ENCODE measurements at places on chromosomes 2 and 18. TPM values are rescaled to one million over a fixed set of nuclear protein-coding genes. Genes with fewer than 3 reads are reported as not detected.

- DNase-seq, result peak; percentile 27
These were observed 42.7 kb upstream of the ATP9B start for GRCh38 chr18:79026491-79026890.

The VWA3B gene
- total RNA-seq, result not detected

The GALNT13 gene
- total RNA-seq, result 0.19 TPM

DNA sequence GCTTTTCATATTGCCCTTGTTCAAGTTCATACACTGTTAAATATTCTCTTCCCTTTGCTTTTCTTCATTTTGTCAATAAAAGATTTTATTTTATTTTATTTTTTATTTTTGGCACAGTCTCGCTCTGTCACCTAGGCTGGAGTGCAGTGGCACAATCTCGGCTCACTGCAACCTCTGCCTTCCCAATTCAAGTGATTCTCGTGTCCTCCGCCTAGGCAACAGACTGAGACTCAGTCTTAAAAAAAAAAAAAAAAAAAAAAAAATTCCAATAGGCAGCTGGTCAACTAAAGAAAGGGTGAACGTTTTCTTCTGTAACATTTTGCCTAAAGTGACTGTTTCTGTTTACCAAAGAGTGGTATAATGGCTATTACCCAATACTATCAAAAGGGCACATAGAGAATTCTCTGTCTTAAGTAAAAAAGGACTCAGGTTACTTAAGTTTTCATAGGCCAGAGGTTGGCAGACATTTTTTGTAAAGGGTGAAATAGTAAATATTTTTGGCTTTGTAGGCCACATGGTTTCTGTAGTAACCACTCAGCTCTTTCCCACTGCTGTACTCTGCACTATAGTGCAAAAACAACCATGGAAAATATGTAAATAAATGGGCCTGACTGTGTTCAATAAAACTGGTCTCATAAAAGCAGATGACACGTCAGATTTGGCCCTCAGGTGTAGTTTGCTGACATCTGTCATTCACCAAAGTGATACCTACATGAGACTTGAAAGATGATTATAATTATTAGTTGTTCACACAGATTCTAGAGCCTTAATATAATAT lies 113.4 kb downstream of the MIB1 start:
- no peak for DNase-seq

DNA sequence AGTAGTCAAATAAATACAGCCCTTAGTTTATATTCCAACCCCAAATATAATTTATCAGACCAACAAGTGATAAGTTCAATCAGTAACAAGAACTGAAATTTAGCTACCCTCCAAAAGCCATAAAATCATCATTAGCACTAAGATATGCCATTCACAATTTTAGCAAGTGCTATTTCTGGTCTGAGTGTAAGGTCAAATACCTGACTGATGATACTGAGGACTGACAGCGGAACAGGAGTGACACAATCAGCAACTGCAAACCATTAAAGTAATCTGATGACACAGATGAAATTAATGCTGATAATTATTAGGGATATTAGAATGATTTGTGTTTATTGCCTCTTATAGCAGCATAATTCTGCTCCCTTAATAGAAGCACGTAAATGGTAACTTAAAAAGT lies 152.7 kb upstream of the SPHKAP start:
- no peak for DNase-seq

DNA sequence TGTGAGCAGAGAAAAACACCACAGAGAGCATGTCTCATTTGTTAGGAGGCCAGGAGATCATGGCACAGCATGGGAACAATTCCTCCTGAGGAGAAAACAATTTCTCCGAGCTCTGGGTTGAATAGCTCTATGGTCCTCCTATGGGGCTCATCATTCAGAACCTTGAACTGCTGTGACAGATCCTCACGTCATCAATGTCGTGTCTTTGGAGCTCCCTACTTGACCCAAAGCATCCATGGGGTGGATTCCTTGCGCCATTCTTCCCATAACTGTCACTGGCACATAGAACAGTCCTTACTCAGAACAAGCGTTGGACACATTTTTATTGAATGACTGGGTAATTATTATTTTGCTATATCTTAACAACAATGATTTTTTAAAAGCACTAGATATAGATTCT lies 15.8 kb upstream of the TCF4 start:
- no peak for DNase-seq

GRCh38 chr2:229348128-229348527 lies 77.0 kb upstream of the PID1 start:
- DNase-seq, result no peak

GRCh38 chr2:190649035-190649797 lies at the start of gene NAB1:
Gene NAB1, plus strand, starts transcription at chr2:190649083. Its CDS starts 10,094 bp downstream, at chr2:190659177.
- peak; percentile 91 for DNase-seq

The NEURL3 gene
- 1.2 TPM for total RNA-seq

The SGPP2 gene
- 23.0 TPM for total RNA-seq

GRCh38 chr18:11147962-11148679 lies 1.2 kb downstream of the PIEZO2 start:
- no peak for DNase-seq

- no peak for DNase-seq
These were observed 14.2 kb upstream of the TRAF3IP1 start for GRCh38 chr2:238305965-238306671.

The OXER1 gene
- total RNA-seq, result 0.19 TPM

The SCN2A gene
- total RNA-seq, result not detected

The SERPINB5 gene
- not detected for total RNA-seq

DNA sequence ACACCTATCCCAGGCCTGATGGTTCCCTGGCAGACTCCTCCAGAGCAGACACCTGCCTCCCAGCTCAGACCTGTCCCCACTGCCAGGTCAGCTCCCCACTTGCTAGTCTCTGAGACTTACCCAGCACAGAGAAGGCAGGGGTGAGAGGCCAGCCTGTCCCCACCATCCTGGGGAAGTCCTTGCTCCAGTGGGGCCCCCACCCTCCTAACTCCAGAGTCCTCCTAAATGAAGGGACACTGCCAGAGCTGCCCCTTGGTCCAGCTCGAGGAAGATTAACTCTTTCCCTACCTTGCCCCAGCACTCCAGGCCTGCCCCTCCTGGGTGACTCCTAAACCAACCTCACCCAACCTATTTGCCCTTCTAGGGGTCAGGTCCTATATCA lies 30.4 kb upstream of the TNS1 start:
- DNase-seq, result no peak

DNA sequence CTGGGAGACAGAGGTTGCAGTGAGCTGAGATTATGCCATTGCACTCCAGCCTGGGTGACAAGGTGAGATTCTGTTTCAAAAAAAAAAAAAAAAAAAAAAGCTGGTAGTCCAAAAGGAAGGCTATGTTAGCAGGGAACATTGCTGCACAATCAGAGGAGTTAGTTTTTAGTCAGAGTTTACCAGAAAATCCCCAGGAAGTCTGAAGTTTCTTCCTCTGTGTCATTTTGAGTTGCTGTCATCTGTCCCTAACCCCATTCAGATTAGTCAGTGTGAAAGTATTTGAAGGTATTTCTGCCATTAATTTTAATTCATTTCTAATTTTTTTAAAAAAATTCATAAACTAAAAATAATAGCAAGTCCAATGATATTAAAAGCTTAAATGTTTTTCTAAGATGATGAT lies 33.5 kb upstream of the CERS6 start:
- no peak for DNase-seq

GRCh38 chr2:43343573-43344304 lies 117.3 kb upstream of the ZFP36L2 start:
- no peak for DNase-seq

DNA sequence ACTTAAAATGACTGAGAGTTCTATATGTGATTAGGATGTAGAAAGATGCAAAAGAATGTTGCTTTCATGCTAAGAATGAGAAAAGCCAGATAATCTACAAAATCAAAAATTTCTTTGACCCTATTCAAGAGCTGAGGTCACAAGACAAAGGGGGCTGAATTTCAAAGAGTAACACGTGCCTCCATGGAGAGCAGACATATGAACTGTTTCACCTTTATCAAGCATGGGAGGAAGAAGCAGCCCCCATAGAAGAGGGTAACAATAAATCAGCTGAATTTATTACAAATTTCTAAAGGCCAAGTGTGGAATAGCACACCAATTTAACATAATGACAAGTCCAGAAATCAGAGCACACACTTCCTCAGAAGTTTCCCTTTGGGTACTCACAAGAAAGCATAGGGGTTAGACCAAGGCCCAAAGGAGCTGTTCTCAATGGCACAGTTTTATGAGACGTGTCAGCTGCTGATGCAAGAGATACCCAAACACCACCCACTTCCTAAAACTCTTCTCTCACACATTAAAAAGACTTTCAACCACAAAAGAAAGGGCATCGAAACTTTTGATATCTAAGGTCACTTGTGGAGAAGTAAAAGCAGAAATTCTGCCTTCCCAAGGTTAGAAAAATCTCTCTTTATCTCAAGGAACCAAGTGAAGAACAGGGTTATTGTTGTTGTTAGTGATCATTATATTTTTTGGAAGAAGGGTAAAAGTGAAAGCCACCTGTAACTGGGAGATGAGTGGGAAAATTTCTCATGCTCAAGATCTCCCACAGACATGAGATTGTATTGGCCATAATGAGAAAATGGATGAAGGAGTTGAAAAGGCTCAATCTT lies 950.1 kb downstream of the TRIB2 start:
- no peak for DNase-seq

DNA sequence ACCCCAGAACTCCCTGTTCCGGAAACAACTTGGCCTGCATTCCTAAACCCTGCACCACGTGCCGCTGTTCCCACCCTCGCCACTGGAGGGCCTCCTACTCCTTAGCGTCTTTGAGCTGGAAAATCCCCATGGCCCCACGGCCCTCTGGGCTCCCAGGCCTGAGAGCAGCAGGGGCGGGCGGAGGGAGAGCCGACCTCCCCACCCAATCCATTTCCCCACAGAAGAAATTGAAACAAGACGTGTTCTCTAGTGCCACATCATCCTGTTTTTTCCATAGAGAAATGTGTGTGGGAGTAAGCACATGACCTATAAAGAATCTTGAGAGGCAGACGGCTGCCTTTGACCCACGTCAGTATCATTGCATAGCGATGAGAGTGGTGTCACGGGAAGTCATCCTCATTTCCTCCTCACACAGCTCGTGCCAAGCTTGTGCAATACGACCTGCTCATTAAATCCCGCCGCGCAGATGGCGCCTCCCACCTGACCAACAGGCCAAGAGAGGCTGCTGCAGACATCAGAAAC lies 79.2 kb downstream of the LAMA1 start:
- no peak for DNase-seq

The DLGAP1 gene
- total RNA-seq, result 0.99 TPM

DNA sequence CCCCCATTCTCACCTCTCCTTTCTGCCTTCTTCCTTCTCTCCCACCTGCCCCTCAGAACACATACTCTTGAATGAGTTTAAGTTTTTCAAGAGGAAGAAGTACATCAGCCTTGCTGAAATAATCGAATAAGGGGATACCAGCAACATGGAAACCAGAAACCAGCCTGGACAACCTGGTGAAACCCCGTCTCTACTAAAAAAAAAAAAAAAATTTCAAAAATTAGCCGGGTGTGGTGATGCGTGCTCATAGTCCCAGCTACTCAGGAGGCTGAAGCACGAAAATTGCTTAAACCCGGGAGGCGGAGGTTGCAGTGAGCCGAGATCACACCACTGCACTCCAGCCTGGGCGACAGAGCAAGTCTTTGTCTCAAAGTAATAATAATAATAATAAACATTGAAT lies 75.0 kb upstream of the SLC1A4 start:
- no peak for DNase-seq

The MOGAT1 gene
- not detected for total RNA-seq

The ZNF513 gene
- 11.1 TPM for total RNA-seq

The SERPINB10 gene
- total RNA-seq, result not detected

GRCh38 chr2:159521272-159521671 lies 95.1 kb downstream of the BAZ2B start:
- no peak for DNase-seq

The OSBPL6 gene
- total RNA-seq, result 1.5 TPM

The LOXL3 gene
- total RNA-seq, result 1.5 TPM

DNA sequence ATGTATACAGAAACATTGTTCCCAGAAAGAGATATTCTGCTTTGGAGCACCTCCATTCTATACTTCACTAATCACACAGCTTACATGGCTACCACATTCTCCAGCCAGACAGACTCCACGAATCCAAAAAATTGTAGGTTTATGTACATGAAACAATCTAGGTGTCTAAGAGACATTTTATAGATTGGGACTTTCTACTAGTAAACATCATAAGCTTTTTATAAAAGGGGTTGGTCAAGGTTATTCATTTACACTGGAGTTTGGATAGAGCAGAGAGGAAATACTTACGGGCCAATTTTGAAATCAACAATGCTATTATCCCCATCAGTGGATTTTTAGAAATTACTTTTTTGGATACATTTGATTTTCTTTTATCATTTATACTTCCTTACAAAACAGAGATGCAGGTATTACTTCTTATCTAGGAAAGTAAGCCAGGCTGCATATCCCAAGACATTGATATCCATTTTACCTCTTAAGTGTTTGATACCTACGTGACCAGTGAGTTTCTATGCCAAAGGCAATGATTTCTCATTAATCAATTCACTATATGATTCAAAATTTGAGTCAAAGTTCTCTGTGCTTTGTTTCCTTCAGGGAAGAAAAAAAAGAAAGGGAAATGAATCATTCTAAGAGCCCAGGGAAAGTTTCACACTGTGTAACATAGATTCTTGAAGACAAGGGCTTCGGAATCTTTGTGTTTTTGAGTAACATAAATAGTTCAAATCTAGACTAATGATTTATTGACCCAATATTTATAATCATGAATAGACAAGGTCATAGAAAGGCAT lies 140.5 kb downstream of the PTH2R start:
- DNase-seq, result peak; percentile 11

DNA sequence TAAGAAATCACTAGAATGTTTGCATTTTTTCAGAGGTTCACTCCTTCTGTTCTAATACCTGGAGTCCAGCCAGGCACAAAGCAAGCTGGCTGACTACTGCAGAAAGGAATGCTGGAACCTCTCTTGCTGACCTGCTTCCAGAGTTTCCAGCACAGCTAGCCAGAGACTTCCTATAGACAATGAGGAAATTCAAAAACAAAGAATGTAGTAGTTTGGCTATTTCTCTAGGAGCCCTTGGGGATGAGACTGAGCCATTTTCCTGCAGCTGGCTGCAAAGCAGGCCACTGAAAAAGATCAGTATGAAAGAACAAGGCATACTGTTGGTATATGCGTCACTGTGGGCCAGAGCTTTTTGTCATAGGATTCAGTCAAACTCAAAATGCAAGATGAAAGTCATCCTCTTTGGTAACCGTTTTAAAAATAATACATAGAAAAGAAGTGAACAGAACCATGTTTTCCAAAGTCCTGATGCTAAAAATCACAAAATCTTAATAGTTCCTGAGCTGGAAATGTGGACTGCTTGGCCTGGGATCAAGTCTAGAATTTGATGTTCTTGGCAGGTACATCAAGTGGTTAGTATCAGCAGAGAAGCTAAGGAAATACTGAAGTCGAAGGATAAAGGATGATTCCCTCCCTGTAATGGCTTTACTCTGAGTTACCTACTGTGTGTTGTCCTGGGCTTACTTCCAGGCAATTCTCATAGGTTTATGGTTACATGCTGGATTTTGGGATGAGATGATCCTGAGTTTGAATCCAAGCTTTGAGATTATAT lies 9.0 kb upstream of the DSEL start:
- DNase-seq, result no peak

The LBH gene
- total RNA-seq, result 176 TPM

GRCh38 chr2:232653441-232653840 lies 20.0 kb downstream of the EFHD1 start:
- no peak for DNase-seq

GRCh38 chr2:238383743-238384380 lies 42.9 kb upstream of the ASB1 start:
- no peak for DNase-seq

The IL36A gene
- total RNA-seq, result 0.23 TPM

Data from activated CD4-positive, alpha-beta T cell treated with anti-CD3 and anti-CD28 coated beads, Interleukin-2, amount 10 ng/mL, durations not matched to agents 24 days and 14 days (primary cell).